ENCODE measurements at places on chromosomes 5 and 9. TPM values are rescaled to one million over a fixed set of nuclear protein-coding genes. Genes with fewer than 3 reads are reported as not detected.

DNA sequence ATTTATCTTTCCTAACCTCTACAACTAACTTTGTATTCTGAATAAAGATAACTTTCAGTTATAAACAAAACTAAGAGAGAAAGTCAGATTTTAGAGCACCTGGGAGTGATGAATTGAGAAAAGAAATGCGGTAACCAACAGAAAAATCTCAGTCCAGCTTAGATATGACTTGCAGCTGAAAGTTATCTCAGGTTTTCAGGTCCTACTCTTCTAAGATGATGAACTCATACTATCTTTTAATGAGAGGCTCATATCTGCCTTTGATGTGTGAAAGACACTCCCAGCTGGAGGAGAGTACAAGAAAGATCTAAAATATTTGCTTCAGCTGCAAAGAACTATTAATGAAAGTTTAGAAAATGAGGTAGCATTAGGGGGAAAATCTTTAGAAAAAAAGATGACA lies 190.5 kb downstream of the DENND1A start:
- no peak for DNase-seq

GRCh38 chr9:90204128-90204831 lies 438.3 kb downstream of the DIRAS2 start:
- DNase-seq: no peak

- peak; percentile 56 for DNase-seq
Measured at GRCh38 chr9:16869882-16870595, 431 bp downstream of the BNC2 start.

FOXD4L3 gene
- total RNA-seq: not detected

NMUR2 gene
- total RNA-seq: not detected

SNCB gene
- total RNA-seq: not detected

DNA sequence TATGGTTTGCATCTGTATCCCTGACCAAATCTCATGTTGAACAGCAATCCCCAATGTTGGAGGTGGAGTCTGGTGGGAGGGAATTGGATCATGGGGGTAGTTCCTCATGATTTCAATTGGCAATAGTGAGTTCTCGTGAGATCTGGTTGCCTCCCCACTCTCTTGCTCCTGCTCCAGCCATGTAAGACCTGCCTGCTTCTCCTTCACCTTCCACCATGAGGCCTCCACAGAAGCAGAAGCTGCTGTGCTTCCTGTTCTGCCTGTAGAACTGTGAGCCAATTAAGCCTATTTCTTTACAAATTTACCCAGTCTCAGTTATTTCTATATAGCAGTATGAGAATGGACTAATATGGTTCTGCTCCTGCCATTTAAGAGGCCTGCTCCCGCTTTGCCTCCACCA lies 32.9 kb downstream of the SCAI start:
- DNase-seq: no peak

Measured in M059J (cell line).